ENCODE measurements at places on chromosomes 3 and 15. TPM values are rescaled to one million over a fixed set of nuclear protein-coding genes. Genes with fewer than 3 reads are reported as not detected.

DNA sequence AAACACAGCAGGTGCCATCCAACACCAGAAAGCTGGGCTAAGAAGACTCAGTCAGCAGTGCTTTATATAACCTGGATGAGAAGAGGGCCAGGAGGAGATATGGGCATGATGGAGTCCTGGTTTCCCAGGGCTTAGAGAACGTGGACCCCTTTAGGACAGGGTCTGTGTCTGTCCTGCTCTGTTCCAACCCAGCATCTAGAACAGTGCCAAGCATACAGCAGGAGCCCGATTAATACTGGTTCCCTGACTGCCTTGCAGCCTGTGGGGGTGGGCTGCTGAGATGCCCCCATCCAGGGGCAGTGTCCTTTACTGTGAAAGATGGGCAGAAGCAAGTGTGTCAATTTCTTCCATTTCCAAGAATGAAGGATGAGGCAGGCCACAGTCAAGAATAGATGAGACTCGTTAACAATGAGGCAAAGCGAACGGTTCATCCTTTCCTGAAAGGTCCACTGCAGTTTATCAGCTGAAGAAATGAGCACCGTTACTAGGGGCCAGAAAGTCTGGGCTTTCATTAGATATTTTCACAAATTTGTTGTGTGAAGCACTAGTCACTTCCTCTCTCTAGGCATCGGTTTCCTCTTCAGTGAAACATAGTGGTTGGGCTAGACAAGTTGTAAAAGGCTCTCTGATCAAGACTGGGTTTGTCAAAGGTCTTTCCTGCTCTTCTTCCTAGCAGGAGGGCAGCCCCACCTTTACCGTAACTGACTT lies 72.0 kb upstream of the HERC1 start:
- DNase-seq: no peak

DNA sequence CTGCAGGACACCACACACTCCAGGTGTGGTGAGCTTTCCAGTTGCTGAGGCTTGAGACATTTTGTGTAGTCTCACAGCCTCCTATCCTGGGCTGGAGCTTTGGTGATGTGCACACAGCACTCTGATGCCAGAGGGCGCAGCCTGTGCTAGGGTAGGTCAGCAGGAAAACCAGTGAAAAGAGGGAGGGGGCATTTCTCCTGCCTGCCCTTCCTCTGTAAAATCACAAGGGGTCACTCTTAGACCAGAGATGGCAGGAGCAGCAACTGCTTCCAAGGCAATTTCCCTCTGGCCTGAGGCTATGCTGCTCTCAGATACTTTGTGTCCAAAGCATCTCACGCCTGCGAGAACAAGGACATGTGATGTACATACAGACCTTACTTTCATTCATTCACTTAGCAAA lies 16.5 kb upstream of the MUSTN1 start:
- DNase-seq: no peak

DNA sequence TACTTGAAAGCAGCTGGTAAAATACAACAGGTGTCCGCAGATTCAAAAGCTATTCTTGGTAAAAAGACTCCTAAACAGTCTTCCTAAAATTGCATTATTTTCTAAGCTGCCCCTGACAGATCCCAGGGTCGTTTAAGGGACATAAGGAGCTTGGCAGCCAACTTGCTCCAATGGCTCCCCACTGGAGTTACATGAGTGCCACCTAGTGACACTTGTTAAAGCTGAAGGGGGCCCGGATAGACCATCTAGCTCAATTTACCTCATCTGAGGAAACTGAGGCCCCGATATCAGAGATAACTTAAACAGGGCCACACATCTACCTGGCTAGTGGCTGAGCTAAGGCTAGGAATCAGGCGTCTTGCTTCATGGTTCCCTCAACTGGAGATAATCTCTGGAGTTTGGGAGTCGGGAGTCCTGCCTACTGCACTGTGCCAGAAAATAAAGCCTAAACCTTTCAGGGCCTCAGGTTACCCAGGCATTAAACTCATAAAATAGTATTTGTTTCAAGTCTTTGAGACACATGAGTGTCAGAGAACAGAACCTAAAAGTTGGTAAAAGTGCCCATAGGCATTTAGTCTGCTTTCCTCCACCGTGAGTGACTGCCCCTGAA lies 6.5 kb upstream of the TBC1D23 start:
- peak; percentile 44 for DNase-seq

DNA sequence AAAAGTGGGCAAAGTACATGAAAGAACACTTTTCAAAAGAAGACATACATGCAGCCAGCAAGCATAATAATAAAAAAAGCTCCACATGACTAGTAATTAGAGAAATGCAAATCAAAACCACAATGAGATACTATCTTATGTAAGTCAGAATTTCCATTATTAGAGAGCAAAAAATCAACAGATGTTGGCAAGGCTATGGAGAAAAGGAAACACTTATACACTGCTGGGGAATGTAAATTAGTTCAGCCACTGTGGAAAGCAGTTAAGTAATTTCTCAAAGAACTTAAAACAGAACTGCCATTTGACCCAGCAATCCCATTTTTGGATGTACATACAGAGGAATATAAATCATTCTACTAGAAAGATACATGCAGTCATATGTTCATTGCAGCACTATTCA lies 360.7 kb downstream of the NSUN3 start:
- DNase-seq: no peak

- peak; percentile 34 for DNase-seq
Observed at GRCh38 chr3:14266361-14266760, 87.7 kb downstream of the LSM3 start.

DNA sequence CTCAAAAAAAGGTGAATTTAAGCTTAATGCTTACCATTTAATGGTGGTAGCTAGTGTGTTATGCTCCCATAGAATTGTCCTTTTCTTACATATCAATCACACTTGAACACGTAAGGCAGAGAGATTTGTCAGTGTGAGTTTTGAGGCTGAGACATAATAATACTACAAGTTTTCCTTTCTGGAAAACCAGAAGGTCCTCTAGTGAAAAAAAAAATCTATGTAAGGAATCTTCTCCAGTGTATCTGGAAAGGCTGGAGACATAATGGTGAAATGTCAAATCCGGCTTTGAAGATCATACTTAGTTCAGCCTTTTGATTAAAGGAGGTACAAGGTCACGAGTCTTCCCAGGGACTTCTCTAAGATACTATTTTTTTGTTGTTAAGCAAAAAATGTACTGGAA lies 3.4 kb downstream of the TSC22D2 start:
- DNase-seq: no peak

DNA sequence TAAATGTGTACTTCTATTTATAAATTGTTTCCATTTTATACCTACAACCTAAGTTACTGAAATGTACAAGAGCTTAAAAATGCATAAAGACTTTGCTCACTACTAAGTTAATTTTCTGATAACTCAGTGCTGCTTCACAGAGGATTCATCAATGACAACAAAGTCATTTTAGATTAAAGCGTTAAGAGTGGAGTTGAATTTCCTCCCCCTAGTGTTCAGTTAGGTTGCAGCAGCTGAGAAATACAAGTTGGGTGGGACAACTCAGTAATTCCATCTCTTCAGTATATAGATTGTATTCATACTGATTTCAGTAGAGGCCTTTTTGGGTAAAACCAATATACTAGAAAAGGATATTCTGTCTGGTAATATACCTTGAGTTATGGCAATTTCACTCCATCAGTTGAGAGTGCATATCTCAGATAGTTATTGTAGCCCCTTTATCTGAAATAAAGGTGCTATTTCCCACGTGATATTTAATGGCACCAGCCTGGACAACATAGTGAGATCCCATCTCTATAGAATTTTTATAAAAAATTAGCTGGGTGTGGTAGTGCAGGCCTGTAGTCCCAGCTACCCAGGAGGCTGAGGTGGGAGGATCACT lies 6.9 kb upstream of the RPL35A start:
- DNase-seq: no peak

DNA sequence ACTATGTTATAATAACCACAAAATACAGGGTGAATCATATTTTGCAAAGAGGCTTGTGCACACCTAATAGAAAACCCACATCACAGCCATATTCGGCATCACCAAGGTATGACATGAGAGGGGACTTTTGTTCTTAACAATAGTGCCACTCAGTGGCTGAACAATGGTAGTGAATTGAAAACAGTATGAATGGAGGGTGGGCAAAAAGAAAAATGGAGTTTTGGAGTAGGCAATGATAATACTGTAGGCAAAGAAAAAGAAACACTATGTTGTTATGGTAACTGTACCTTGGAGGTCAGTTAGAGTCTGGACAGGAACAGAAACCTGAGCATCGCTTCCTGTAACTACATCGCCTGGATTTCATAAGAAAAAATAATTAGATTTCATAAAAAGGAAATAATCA lies 348.6 kb downstream of the PLCL2 start:
- DNase-seq: peak; percentile 12

DNA sequence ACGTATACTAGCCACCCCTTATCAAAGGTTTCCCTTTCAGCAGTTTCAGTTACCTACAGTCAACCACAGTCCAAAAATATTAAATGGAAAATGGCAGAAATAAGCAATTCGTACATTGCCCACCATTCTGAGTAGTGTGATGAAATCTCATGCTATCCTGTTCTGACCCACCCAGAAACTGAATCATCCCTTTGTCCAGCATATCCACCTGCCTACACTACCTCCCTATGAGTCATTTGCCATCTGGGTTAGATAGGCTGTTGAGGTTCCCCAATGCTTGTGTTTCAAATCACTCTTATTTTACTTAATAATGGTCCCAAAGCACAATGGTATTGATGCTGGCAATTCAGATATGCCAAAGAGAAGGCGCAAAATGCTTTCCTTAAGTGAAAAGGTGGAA lies 15.3 kb upstream of the PHC3 start:
- DNase-seq: no peak

DNA sequence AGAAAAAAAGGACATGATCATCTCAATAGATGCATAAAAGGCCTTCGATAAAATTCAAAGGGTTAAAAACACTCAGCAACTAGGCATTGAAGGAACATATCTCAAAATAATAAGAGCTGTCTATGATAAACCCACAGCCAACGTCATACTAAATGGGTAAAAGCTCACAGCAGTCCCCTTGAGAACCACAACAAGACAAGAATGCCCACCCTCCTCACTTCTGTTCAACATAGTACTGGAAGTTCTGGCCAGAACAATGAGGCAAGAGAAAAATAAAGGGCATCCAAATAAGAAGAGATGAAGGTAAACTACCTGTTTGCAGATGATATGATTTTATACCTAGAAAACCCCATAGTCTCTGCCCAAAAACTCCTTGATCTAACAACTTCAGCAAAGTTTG lies 619.7 kb upstream of the LMCD1 start:
- no peak for DNase-seq

- no peak for DNase-seq
Observed at GRCh38 chr3:185502987-185503386, 4.2 kb upstream of the TMEM41A start.

DNA sequence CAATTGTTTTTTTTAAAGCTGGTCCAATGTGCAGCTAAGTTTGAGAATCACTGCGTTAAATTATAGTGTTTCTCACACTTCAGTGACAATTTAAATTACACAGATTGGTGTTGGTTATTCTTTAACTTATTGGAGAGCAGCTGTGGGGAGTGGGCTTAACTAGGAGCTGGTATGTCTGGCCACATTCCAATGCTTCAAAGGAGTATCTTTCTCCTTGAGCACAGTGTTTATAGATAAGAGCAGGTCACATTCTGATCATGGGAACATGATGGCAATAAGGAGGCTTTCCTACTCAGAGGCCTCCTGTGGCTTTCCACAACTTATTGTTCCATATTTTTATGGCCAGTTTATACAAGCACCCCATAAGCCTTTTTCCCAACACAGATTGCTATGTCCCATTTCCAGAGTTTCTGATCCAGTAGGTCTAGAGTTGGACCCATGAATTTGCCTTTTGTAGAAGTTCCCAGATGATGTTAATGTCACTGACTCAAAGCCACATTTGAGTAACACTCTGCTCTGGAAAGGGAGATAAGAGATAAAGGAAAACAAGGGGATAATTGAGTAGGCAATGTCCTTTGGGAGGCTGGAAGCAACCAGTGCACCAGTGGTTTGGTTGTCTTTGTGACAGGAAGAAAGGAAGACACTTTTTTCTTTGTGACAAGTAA lies 33.0 kb upstream of the PLSCR4 start:
- DNase-seq: no peak

DNA sequence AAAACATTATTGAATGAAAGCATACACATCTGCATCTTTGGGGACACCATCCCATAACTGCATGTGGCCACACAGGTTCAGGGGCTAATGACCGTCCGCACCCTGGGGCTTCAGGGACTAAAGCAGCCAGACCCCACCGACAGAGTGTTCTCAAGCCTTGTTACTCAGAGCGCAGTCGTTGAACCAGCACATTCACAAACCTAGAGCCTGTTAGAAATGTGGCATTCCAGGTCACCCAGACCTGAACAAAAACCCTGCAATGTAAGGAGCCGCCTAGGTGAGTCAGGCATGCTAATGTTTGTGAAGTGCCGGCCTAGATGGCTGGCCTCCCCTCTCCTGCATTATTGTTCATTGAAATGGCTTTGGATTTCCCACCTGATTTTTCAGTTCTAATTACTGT lies 52.3 kb upstream of the HACD2 start:
- no peak for DNase-seq

DNA sequence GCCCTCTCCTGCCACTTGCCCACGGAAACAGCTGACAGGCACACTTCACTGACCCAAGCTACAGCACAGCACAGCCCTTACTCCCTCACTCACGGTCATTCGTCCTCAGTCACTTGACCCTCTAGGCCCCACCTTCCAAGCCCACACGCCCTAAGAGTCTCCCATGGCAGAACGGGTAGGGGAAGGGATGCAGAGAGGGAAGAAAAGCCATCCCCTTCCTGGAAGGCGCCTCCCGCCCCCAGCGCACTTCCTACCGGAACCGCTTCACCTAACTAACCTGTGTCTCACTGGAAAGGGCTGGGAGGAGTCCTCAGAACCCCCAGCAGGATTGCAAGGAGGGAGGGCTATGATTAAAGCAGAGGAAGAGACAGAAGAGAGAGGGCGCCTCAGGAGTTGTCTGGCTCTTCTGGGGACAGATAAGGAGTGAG lies 22.9 kb downstream of the EPHB3 start:
- DNase-seq: no peak

GRCh38 chr3:97871801-97872524 lies 50.2 kb downstream of the CRYBG3 start:
- no peak for DNase-seq

GRCh38 chr3:19384868-19385267 lies 236.6 kb downstream of the KCNH8 start:
- no peak for DNase-seq

- no peak for DNase-seq
Observed at GRCh38 chr3:141930801-141931200, 54.4 kb downstream of the ATP1B3 start.

GRCh38 chr15:51134416-51135199 lies 39.9 kb upstream of the TNFAIP8L3 start:
- DNase-seq: no peak

The MAP2K1 gene
- total RNA-seq: 48.2 TPM

The SAMD7 gene
- not detected for total RNA-seq

The SCAANT1 gene
- total RNA-seq: not detected

The MKRN2OS gene
- 8.2 TPM for total RNA-seq

The MYZAP gene
- total RNA-seq: 8.2 TPM

The OSBPL10 gene
- 70.6 TPM for total RNA-seq

The PEX5L gene
- total RNA-seq: 0.23 TPM

The AMT gene
- total RNA-seq: 20.7 TPM

The SHC4 gene
- 3.7 TPM for total RNA-seq

The HESX1 gene
- total RNA-seq: 0.52 TPM

The TERC gene
- total RNA-seq: 3.5 TPM

The CPN2 gene
- 0.12 TPM for total RNA-seq

The CCR8 gene
- total RNA-seq: not detected

The BRPF1 gene
- total RNA-seq: 17.3 TPM
